Stimulated activated CD8-positive, alpha-beta memory T cell treated with anti-CD3 and anti-CD28 coated beads, Interleukin-4, amount 100 ng/mL, for 1 hour (primary cell): ENCODE measurements at places on chromosomes 2 and 18.

- no peak for DNase-seq
Observed at GRCh38 chr18:36862182-36862581, 33.3 kb downstream of the KIAA1328 start.

DNA sequence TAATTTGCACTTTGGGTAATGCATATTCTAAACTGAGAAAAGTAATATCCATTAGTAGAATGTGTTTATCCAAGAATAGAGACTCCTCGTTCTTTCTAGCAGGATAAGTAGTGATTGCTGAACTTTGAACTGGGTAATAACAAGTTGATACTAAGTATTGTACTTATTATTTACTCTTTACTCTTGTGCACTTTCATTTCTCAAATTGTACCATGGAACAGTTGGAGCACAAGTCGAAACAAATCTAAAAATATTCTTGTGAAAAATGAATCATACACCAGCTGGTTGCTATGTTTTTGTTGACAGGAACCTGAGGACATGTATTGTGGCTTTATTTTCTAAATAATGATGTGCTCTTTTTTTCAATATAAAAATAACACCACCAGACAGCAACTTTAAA is 111.9 kb downstream of the RGPD3 start:
- DNase-seq = no peak

DNA sequence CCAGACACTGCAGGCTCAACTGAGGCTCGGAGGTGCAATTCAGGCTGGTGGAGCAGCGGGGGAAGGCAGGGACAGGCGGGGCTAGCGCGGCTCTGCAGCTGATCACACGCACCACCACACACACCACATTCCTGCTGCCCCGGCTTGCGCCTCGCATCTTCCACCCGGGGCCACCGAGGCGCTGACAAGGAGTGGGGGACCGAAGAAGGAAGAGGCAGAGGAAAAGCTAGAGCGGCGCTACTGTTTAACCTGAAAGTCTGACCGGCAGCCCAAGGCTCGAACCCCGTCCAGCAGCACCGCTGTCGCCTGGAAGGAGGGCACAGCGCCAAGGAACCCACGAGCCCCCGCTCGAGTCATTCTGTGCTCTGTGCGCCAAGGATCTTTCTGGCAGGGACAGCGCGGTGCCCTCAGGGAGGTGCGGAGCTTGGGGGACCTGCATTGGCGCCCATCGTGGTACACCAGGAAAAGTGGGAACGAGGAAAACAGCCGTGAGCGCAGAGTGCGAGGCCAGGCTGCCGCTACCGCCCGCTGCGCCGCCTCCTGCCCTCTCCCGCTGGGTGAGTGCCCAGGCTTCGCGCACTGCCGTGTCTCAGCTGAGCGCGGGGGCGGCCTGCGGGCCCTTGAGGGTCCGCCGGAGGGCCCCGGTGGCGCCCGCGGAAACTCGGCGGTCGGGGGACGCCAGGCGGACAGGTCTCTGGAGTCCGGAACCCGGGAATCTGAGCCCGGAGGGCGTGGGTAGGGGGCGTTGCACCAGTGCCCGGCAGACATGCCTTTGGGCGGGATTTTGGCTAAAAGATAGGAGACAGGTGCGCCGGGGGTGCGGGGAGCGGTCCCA is 860 bp upstream of the KCNJ3 start:
- no peak for DNase-seq

GRCh38 chr18:36085195-36085594 is 17.8 kb upstream of the RPRD1A start:
- no peak for DNase-seq

- no peak for DNase-seq
Observed at GRCh38 chr2:207137596-207138337, 28.0 kb downstream of the KLF7 start.

DNA sequence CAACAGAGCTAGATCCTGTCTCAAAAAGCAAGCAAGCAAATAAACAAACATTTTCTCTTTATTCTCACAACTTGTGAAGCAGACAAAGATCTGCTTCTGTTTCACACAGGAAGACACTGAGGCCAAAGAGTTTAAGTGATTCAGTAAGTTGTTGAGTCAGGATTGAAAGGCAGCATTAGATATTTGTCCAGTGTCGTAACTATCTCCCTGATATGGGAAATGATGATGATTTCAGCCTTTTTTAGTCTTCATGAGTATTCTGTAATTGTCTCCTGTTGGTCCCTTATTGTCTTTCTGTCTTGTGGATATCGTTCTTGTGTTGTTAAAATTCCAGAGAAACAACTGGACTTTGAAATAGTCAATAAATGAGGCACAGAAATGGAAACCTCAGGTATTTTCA is 59.6 kb downstream of the GATA6 start:
- no peak for DNase-seq

- no peak for DNase-seq
Observed at GRCh38 chr18:7666195-7666776, 99.2 kb downstream of the PTPRM start.

DNA sequence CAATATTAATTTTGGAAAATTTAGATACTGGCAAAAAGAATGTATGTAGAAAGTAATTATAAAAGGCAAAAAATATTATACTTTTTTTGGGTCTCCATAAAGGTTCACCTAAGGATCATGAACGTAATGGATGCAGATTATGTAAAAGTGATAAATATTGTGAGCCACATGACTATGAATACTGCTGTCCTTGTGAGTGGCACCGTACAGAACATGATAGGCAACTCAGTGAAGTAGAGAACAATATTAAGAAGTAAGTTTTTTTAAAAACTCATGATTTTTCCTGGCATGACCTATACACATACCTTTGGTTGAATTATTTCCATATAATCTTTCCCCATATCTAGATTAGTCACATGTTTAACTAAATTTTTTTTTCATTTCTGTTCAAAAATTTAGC is 18.6 kb downstream of the GEN1 start:
- DNase-seq = no peak

GRCh38 chr2:23707096-23707495 is 219.8 kb downstream of the ATAD2B start:
- DNase-seq = no peak

GRCh38 chr2:237520290-237520689 is 33.2 kb downstream of the MLPH start:
- no peak for DNase-seq

DNA sequence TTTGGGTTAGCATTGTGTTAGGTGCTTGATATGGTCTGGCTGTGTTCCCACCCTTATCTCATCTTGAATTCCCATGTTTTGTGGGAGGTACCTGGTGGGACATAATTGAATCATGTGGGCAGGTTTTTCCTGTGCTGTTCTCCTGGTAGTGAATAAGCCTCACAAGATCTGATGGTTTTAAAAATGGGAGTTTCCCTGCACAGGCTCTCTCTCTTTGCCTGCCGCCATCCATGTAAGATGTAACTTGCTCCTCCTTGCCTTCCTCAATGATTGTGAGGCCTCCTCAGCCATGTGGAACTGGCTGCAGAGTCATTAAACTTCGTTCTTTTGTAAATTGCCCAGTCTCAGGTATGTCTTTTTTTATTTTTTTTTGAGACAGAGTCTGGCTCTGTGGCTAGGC is 2.8 kb downstream of the MSH2 start:
- no peak for DNase-seq
